ENCODE measurements at places on chromosomes 12 and 14.

GRCh38 chr12:8687846-8688601, 9.8 kb upstream of the RIMKLB start:
- DNase-seq: no peak

GRCh38 chr12:47088021-47088944, 8.5 kb upstream of the AMIGO2 start:
- no peak for DNase-seq

GRCh38 chr12:104280111-104280510, 23.4 kb upstream of the EID3 start:
- no peak for DNase-seq

DNA sequence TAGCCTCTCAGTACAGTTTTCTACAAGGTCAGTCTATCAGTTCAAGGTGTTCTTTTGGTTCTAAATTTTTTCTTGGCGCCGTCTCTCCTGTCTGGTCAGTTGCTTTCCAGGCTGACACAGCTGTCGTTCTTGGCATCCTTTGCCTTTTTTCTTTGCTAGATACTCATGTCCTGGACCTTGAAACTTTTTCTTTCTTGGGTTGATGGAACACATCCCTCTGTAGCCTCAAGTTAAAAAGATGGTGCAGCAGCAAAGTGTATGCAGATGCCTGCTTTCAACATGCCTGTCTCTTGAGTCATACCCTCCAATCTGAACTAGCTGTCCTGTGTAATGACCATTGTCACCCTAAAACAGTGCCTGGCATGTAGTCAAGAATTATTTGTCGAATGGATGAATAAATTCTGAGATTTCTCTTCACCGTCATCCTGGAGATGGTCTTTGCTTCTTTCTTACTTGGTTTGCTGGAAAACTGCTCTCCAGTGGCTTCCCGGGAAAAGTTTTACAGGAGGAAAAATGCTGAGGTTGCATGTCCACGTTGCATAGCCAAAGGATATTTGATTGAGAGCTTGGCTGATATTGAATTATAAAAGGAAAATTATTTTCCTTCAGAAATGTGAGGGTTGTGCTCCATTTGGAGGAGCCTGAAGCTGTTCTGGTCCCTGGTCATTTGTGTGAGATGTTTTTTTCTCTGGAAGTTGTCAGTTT, 4.6 kb downstream of the NYNRIN start:
- DNase-seq: no peak

DNA sequence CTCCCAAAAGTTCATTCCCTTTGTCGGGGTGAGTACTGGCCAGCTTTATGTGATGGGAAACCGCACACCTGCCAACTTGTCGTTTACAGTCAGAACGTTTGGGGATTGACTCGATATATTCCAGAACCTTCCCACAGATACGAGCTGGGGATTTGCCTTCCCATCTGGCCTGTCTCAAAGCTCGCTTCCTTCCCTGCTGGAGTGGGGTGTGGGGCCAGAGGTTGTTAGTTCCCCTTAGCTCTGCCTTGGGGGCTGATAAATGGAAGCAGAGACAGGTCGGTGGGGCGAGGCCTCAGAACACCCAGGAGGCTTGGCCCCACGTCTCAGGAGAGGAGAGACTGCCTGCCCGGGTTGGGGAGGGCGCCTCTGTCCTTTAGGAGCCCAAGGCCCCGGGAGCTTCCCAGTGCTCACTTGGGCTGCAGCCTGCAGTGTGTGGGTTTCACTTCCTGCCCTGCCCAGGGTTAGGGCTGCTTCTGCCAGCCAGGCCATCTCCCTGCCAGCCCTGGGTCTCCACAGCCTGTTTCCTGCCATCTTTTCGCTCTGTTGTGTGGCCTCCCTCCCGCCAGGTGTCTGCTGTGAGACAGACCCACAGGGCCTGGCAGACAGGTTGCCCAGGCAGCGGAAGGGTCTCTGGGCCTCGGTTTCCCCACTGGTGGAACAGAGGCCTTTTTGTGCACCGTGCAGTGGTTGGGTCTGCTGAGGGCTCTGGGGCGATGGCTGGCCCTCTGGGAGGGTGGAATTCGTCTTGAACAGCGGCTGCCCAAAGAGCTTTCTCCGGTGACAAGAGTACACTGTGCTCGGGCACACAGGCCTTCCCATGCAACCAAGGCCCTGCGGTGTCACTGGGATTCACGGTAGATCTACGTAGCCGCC, 8.1 kb upstream of the TEX22 start:
- DNase-seq: no peak

GRCh38 chr14:47269756-47270492, 405.5 kb downstream of the MDGA2 start:
- no peak for DNase-seq

GRCh38 chr12:5003025-5003666, 40.5 kb upstream of the KCNA5 start:
- peak; percentile 14 for DNase-seq

DNA sequence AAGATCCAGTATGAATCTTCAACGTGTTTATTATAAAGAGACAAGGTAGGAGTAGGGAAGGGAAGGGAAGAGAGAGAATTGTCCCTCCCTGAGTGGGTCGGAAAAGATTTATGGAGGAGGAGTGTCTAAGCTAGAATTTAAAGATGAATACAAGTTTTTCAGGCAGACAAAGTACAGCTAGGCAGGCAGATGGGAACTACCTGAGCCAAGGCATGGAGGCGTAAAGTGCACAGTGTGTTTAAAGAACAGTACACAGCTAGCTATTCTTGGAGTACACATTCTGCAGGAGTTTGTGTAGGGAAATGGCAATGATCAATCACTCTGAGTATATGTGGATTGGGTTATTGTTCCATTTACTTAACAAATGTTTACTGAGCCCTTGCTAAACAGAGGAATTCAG, 20.1 kb downstream of the PLEKHG7 start:
- no peak for DNase-seq

DNA sequence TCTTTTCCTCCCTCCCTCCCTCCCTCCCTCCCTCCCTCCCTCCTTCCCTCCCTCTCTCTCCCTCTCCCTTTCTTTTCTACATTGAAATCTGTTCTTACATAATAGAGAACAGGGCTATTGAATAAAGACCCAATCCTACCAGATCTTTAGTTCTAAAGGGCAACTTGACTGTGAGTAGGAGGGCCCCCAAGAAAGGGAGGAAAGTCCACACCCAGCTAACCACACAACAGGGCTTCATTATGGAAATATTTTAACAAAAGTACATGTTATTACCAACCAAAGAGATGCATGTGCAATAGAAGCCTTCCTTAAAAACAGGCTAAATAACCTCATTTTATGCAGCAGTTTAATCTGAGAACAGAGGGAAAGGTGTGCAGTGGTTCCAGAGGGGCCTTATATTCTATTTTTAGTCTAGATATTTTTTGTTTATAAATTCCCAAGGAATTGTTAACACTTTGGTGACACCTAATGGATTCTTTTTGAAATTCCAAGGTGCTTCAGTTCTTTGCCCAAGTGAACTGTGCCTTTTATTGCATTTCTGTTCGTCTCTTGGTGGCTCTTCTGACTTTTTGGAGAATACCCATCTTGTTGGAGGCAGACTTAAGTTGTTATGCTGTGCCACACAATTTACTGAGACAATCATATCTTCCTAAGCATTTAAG, 63.0 kb downstream of the GNS start:
- DNase-seq: no peak

DNA sequence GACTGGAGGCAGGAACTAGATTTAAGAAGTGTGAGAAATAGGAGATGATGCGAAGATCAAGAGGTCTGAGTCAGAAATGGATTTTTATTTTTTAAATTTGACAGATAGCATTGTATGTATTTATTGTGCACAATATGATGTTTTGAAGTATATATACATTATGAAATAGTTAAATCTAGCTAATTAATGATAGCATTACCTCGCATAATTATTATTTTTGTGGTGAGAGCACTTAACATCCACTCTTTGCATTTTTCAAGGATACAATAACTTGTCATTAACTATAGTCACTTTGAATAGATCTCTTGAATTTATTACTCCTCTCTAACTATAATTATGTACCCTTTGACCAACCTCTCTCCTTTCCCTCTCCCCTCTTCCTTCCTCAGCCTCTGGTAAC, 3.7 kb downstream of the SMOC1 start:
- DNase-seq: no peak

DNA sequence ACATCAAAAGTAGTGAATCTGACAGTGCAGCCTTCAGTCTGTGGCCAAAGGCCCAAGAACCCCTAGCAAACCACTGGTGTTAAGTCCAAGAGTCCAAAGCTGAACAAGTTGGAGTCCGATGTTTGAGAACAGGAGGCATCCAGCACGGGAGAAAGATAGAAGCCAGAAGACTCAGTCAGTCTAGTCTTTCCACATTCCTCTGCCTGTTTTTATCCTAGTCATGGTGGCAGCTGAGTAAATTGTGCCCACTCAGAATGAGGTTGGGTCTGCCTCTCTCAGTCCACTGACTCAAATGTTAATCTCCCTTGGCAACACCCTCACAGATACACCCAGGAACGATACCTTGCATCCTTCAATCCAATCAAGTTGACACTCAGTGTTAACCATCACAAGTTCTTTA, 1255.4 kb downstream of the LRFN5 start:
- no peak for DNase-seq

GRCh38 chr14:91333650-91334039, 84.0 kb downstream of the CCDC88C start:
- DNase-seq: no peak

- peak; percentile 6 for DNase-seq
Observed at GRCh38 chr14:55580470-55581341, 699 bp downstream of the KTN1 start.

DNA sequence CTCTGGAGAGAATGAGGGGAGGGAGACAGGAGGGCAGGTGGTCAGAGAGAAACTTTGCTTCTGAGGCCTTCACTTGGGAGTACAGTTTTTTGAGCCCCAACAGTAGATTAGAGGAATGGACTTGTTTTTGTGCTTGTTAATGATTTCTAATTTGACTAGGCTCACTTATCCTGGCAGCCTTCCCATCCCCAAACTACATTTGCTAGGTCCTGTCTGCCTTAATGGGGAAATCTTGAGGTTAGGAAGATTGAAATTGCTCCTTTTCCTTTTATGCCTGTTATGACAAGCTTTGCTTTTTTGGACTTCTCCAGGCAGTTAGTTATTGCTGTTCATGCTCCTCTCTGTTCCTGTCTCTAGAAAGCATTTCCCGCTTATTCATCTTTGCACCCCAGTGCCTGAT, 37.7 kb downstream of the SYNE2 start:
- DNase-seq: no peak

- DNase-seq: no peak
Observed at GRCh38 chr14:90491221-90491885, 94.5 kb downstream of the CALM1 start.

GRCh38 chr12:59650588-59651228, 54.9 kb downstream of the SLC16A7 start:
- DNase-seq: no peak

DNA sequence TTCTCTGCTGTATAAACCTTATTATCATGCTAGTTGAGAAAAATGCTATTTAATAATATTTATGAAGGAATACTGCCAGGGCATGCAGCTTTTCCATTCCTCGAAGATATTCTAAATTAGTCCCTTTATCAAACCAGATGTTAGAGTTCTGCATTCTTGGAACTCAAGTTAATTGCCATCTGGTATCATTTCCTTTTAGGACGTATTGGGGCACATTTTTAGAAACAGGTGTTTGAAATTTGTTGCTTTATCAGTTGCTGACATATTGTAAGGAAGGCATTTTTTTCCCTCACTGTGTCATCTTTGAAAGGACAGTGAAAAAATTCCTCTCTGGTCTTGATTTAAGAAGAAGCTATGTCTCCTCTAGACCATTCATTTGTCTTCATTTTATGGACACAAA, 471.2 kb upstream of the PRICKLE1 start:
- DNase-seq: no peak

Data from stimulated activated CD4-positive, alpha-beta T cell treated with anti-CD3 and anti-CD28 coated beads, Interleukin-1b, Interleukin-23, amount 100 ng/mL, for 24 hours (primary cell).